ENCODE measurements at places on chromosomes 13 and 19.

GRCh38 chr13:113890774-113891480 lies 27.1 kb upstream of the GAS6 start:
- DNase-seq: no peak

GRCh38 chr13:98419786-98420553 lies 156.9 kb downstream of the STK24 start:
- no peak for DNase-seq

GRCh38 chr13:98458431-98458830 lies 118.5 kb downstream of the STK24 start:
- no peak for DNase-seq

DNA sequence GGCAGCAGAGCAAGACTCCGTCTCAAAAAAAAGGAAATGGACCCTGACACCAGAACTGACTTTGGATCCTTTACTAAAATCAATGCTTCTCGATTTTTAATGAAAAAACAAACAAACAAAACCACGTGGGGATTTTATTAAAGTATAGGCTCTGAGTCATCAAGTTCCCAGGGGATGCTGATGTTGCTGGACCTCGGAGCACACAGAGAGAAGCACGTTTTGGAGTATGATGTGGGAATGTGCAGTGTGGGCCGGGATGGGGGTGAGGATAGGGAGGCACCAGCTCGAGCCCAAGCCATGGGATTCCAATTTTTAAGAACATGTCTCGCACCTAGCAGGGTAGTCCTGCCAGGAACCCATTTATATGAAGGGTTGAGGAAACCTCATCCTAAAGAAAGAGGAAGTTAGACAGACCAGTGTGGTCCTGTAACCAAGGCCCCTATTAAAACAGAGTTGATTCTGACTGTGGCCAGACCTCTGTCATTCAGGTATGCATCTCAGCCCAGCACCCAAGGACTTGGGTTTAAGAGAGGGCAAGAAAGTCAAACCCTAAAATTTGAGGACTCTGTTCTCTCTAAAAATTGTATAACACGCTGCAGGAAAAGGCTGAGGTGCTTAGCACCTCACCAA lies 6.4 kb downstream of the FLT1 start:
- no peak for DNase-seq

- DNase-seq: no peak
These were observed 142.3 kb upstream of the TSC22D1 start for GRCh38 chr13:44718467-44718866.

GRCh38 chr19:44907613-44908012 lies 2.0 kb downstream of the APOE start:
- no peak for DNase-seq

DNA sequence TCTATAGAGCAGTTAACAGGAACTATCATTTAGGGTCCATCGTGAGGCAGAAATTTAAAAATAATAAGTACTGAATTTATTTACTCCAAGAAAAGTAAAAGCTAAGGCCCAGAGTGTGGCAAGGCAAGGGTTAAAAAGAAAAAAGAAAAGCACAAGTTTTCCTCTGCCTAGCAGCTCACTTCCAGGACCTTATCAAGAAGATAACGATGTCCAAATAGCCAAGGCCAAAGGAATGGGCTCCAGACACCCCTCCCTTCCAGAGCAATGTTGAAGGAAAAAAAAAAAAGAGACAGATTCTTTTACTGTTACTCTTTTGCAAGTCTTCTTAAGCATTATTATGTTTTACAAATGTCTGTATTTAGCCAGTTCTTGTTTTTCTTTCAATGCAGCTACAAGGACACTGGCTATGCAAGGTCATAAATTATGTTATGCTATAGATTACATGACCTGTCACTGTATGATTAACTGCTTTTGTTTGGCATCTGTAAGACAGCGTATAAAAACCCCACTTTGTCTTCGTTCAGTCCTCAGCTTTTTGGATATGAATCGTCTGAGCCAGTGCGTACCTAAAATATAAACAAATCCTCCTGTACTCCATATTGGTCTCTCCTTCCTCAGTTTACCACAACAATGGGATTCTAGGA lies 2.9 kb upstream of the ZNF700 start:
- peak; percentile 5 for DNase-seq

DNA sequence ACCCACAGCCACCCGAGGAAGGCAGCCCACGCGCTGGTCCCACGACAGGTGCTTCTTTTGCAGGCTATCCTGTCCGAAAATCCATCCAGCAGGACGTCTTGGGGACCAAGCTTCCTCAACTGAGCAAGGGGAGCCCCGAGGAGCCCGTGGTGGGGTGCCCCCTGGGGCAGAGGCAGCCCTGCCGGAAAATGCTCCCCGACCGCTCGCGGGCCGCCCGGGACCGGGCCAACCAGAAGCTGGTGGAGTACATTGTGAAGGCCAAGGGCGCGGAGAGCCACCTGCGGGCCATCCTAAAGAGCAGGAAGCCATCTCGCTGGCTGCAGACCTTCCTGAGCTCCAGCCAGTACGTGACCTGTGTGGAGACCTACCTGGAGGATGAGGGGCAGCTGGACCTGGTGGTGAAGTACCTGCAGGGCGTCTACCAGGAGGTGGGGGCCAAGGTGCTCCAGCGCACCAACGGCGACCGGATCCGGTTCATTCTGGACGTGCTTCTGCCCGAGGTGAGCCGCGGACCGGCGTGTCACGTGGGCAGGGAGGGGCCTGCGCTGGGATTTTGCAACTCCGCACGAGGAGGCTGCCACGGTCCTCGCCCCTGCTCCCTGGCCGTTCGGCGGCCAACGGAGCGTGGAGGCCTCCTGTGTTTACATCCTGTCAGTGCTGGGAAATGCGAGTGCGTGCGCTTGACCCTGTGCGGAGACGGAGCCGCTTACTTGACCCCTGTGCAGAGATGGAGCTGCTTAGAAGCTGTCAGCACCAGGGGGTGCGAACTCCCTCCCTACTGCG lies 12.9 kb upstream of the NDUFS7 start:
- DNase-seq: no peak

- DNase-seq: peak; percentile 75
These were observed 373.2 kb downstream of the LMO7 start for GRCh38 chr13:76009267-76009890.

- DNase-seq: no peak
These were observed 233.4 kb downstream of the B3GLCT start for GRCh38 chr13:31433207-31433606.

GRCh38 chr19:3423183-3423829 lies 56.9 kb downstream of the NFIC start:
- DNase-seq: peak; percentile 28

- DNase-seq: no peak
These were observed 1396.1 kb upstream of the MIR17HG start for GRCh38 chr13:89951341-89951740.

All from IMR-90 (cell line).